ENCODE measurements at places on chromosomes 3 and 15. TPM values are rescaled to one million over a fixed set of nuclear protein-coding genes. Genes with fewer than 3 reads are reported as not detected.

- H3K27me3 ChIP-seq, result no peaks in the 10 kb centered on the region
- H3K36me3 ChIP-seq, result no peaks in the 10 kb centered on the region
- DNase-seq, result peak; percentile 18
- no peak overlapping the region for H3K4me3 ChIP-seq
- no peaks in the 10 kb centered on the region for H3K4me1 ChIP-seq
Measured at GRCh38 chr15:32657198-32657883, 15.8 kb downstream of the SCG5 start.

DNA sequence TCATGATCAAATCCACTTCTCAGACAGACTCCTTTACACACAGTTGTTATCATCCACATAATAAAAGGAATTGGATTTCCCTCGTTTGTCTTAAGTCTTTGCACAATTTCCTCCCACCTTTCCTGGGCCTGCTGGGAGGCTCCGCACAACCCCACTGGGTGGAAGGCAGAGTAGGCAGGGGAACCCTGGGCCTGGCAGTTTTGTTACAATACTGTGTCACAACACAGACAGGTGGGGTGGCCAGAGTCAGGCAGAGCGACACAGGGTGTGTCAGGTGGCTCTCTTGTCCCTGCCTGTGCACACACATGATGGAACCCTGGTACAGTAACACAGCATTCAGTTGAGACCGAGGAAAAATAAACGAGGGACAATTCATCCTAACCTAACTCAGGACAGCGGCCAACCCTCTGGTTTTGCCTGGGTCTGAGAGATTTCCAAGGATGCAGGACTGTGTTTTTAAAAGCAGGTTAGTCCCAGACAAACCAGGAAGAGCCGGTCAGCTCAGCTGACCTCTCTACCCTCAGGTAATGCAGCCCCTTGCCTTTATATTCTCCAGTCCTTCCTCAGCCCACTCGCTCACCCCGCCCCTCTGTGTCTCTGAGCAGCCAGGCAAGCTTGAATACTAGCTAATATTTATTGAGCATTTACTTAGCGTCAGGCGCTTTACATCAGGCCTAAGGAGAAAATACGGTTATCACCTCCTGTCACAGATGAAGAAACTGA lies 8.8 kb upstream of the FAM174B start:
- H3K36me3 ChIP-seq, result no peaks in the 10 kb centered on the region
- H3K27ac ChIP-seq, result peak overlapping the region; percentile 76
- H3K4me3 ChIP-seq, result no peak overlapping the region
- DNase-seq, result no peak

GRCh38 chr3:194686816-194687637 lies 1.3 kb downstream of the FAM43A start:
- no peaks in the 10 kb centered on the region for H3K27me3 ChIP-seq
- peak; percentile 29 for DNase-seq
- H3K27ac ChIP-seq, result peak overlapping the region; percentile 93
- H3K36me3 ChIP-seq, result no peaks in the 10 kb centered on the region
- H3K4me3 ChIP-seq, result peak overlapping the region; percentile 87

GRCh38 chr3:177150970-177151627 lies 46.2 kb downstream of the TBL1XR1 start:
- no peaks in the 10 kb centered on the region for H3K27me3 ChIP-seq
- DNase-seq, result no peak
- peaks cover 32% of the 10 kb centered on the region for H3K4me1 ChIP-seq
- peak overlapping the region; percentile 54 for H3K27ac ChIP-seq
- H3K36me3 ChIP-seq, result no peaks in the 10 kb centered on the region

DNA sequence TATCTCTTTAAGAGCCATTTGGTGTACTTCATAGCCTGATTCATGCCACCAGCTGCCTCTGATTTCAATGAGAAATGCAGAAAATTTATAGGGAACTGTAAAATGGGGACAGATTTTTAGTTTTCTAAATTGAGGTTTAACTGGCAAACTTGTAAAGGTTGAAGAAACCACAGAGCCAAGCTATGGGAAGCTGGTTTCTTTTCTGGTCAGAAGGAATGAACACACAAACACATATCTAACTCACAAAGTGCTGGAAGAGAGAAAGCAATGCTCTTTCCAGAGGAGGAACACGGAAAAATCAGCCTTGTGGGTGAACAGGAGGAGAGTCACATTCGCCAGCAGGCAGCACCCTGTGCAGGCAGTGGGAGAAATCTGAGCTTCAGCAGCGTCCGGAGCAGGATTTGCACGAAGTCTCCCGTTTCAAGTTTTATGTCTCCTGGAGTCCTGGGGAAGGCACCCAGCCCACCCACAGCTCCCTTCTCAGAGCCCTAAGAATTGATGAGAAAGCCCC lies 481 bp downstream of the MASP1 start:
- peak overlapping the region; percentile 41 for H3K27ac ChIP-seq
- H3K36me3 ChIP-seq, result no peaks in the 10 kb centered on the region
- H3K4me1 ChIP-seq, result peaks cover 10% of the 10 kb centered on the region
- H3K4me3 ChIP-seq, result peak overlapping the region; percentile 3

GRCh38 chr3:13786811-13787210 lies 93.1 kb downstream of the WNT7A start:
- no peak for DNase-seq
- H3K36me3 ChIP-seq, result no peaks in the 10 kb centered on the region
- H3K27ac ChIP-seq, result no peak overlapping the region
- no peak overlapping the region for H3K4me3 ChIP-seq
- H3K4me1 ChIP-seq, result no peaks in the 10 kb centered on the region

GRCh38 chr15:82647045-82647834 lies at the start of gene CPEB1:
Gene CPEB1, minus strand, starts transcription at chr15:82647363. Its CDS starts 18,904 bp downstream, at chr15:82628459.
- H3K27ac ChIP-seq, result peak within 1 kb of the TSS; percentile 4
- H3K27me3 ChIP-seq, result peaks cover 72% of the 10 kb centered on the region
- peak; percentile 42 for DNase-seq
- H3K36me3 ChIP-seq, result no peaks in the 10 kb centered on the region
- peaks cover 15% of the 10 kb centered on the region for H3K4me1 ChIP-seq
- H3K4me3 ChIP-seq, result peak within 1 kb of the TSS; percentile 16

GRCh38 chr3:127747066-127747465 lies 74.3 kb downstream of the ABTB1 start:
- H3K36me3 ChIP-seq, result no peaks in the 10 kb centered on the region
- H3K27me3 ChIP-seq, result no peaks in the 10 kb centered on the region
- peak overlapping the region; percentile 75 for H3K27ac ChIP-seq
- peaks cover 33% of the 10 kb centered on the region for H3K4me1 ChIP-seq

GRCh38 chr3:143502081-143502480 lies 346.2 kb downstream of the SLC9A9 start:
- H3K27me3 ChIP-seq, result no peaks in the 10 kb centered on the region
- H3K36me3 ChIP-seq, result no peaks in the 10 kb centered on the region
- no peak overlapping the region for H3K27ac ChIP-seq
- H3K4me1 ChIP-seq, result no peaks in the 10 kb centered on the region
- H3K4me3 ChIP-seq, result no peak overlapping the region

- no peak overlapping the region for H3K4me3 ChIP-seq
- DNase-seq, result no peak
- no peaks in the 10 kb centered on the region for H3K36me3 ChIP-seq
- peaks cover 31% of the 10 kb centered on the region for H3K4me1 ChIP-seq
Measured at GRCh38 chr15:35506272-35506870, 39.6 kb downstream of the DPH6 start.

DNA sequence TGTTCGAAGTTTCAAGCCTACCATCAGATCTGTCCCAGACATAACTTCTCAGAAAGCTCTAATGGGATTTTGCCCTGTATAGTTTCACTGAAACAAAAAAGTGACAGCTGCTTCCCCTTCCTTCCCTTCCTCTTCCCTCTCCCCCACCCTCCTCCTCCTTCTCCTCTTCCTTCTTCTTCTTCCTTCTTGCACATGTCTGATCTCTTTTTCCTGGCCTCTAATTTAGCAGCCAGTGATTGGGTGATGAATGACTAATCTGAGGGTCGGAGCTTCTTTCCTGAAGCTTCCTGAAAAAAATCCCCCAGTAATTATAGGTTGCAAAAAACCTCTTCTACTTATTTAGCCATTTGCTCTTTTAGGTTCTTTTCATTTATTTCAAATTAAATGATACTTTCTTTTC lies 168.7 kb downstream of the POTEB3 start:
- no peaks in the 10 kb centered on the region for H3K27me3 ChIP-seq
- H3K27ac ChIP-seq, result no peak overlapping the region
- DNase-seq, result no peak
- no peaks in the 10 kb centered on the region for H3K36me3 ChIP-seq

DNA sequence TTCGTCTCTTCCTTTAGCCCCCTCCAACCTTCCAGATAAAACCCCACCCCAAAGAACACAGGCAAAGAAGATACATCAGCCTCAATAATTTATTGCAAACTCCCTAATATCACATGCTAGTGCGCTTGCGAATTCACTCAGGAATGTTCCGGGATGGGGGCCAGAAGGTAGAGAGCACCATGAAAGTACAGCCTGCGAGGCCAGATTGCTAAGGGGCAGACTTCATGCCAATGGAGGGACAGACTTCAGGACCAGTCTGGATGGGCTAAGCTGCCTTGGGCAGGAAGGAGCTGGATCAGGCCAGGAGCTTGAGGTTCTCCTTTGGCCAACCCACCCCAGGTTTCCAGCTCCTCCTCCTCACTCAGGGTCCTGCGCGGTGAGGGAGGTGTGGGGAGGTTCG lies 13.4 kb downstream of the CIDEC start:
- peak; percentile 41 for DNase-seq
- H3K4me3 ChIP-seq, result no peak overlapping the region
- peaks cover 7% of the 10 kb centered on the region for H3K4me1 ChIP-seq
- H3K36me3 ChIP-seq, result no peaks in the 10 kb centered on the region
- peak overlapping the region; percentile 86 for H3K27ac ChIP-seq

- H3K36me3 ChIP-seq, result no peaks in the 10 kb centered on the region
- DNase-seq, result no peak
- H3K4me1 ChIP-seq, result no peaks in the 10 kb centered on the region
- peak overlapping the region; percentile 68 for H3K27ac ChIP-seq
Measured at GRCh38 chr3:149276619-149277018, 55.0 kb upstream of the CP start.

- H3K4me3 ChIP-seq, result no peak overlapping the region
- no peaks in the 10 kb centered on the region for H3K27me3 ChIP-seq
- no peaks in the 10 kb centered on the region for H3K36me3 ChIP-seq
- H3K27ac ChIP-seq, result no peak overlapping the region
- DNase-seq, result no peak
Measured at GRCh38 chr3:194469977-194470376, 16.8 kb downstream of the ATP13A3 start.

- no peaks in the 10 kb centered on the region for H3K36me3 ChIP-seq
- no peaks in the 10 kb centered on the region for H3K27me3 ChIP-seq
- no peaks in the 10 kb centered on the region for H3K4me1 ChIP-seq
- no peak overlapping the region for H3K4me3 ChIP-seq
Measured at GRCh38 chr3:127954640-127955039, 39.6 kb downstream of the KBTBD12 start.

GRCh38 chr3:95265129-95265528 lies 1202.3 kb downstream of the NSUN3 start:
- H3K27me3 ChIP-seq, result no peaks in the 10 kb centered on the region
- DNase-seq, result no peak
- no peak overlapping the region for H3K27ac ChIP-seq
- H3K4me3 ChIP-seq, result no peak overlapping the region
- H3K4me1 ChIP-seq, result no peaks in the 10 kb centered on the region

- DNase-seq, result no peak
- no peak overlapping the region for H3K27ac ChIP-seq
- no peaks in the 10 kb centered on the region for H3K4me1 ChIP-seq
- H3K36me3 ChIP-seq, result no peaks in the 10 kb centered on the region
Measured at GRCh38 chr3:154981201-154981600, 98.9 kb upstream of the MME start.

- no peaks in the 10 kb centered on the region for H3K27me3 ChIP-seq
- DNase-seq, result no peak
- peaks cover 19% of the 10 kb centered on the region for H3K4me1 ChIP-seq
- H3K36me3 ChIP-seq, result no peaks in the 10 kb centered on the region
- no peak overlapping the region for H3K27ac ChIP-seq
- H3K4me3 ChIP-seq, result no peak overlapping the region
Measured at GRCh38 chr3:124884474-124885101, 2.6 kb downstream of the ITGB5 start.

- H3K27ac ChIP-seq, result no peak overlapping the region
- H3K4me3 ChIP-seq, result no peak overlapping the region
- DNase-seq, result no peak
Measured at GRCh38 chr3:145716519-145716918, 444.5 kb downstream of the PLOD2 start.

DNA sequence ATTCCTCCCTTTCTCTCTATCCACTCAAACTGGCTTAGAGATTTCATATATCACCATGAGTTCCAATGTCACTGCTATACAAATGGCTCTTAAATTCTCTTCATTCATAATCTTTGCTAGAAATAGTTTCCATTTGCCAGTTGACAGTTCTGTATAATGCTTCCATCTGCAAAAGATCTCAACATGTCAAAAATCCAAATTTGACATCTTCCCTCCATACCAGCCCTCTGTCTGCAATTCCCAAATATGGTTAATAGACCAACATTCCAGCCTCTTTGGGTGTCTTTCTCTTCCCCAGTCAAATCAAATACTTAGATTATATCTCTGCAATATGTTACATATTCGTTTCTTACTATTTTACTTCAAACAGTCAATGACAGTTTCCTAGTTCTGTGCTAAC lies 64.2 kb upstream of the SERPINI2 start:
- no peak overlapping the region for H3K4me3 ChIP-seq
- H3K4me1 ChIP-seq, result no peaks in the 10 kb centered on the region
- DNase-seq, result no peak
- no peaks in the 10 kb centered on the region for H3K36me3 ChIP-seq
- no peak overlapping the region for H3K27ac ChIP-seq

DNA sequence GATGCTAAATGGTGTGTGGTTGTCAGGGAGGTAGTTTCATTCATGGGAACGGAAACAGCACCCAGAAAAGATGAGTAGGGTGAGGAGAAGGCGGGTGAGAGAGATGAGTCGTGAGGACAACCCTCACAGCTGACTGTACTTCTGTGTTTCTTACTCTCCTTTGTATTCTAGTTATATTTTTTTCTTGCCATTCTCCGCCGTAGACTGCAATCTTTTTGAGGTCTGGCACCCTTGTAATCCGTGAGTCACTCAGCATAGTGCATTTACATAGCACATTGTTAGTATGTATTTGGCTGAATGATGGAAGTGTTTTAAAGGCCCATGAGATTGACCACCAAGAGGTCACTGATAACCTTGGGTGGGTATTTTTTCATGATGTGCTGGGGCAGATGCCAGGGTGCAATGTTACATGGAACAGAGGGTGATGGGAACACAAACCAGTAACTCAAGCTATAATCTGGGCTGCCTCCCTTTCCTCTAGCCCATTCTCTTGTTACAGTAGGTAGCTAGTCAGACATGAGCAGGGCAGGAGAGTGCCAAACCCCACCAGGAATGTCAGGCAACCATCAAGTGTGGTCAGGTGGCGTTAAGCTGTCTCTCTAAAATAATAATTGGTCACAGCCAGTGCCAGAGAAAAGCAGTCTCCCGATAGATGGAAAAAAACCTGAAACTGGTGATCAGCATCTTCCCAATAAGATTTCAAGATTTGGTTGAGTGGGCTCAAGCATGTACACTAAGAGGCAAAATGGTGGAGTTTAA lies 18.8 kb upstream of the DGKG start:
- H3K4me3 ChIP-seq, result no peak overlapping the region
- H3K4me1 ChIP-seq, result peaks cover 6% of the 10 kb centered on the region
- H3K27me3 ChIP-seq, result no peaks in the 10 kb centered on the region
- no peak for DNase-seq

- no peaks in the 10 kb centered on the region for H3K27me3 ChIP-seq
- no peak overlapping the region for H3K27ac ChIP-seq
- no peaks in the 10 kb centered on the region for H3K4me1 ChIP-seq
- DNase-seq, result no peak
- H3K36me3 ChIP-seq, result no peaks in the 10 kb centered on the region
Measured at GRCh38 chr15:40595773-40596172, 1.7 kb downstream of the KNL1 start.

Gene WNT5A
- total RNA-seq, result 5.1 TPM

Gene MAP4
- 148 TPM for total RNA-seq

Gene C3orf85
- 14.8 TPM for total RNA-seq

Gene PLSCR2
- not detected for total RNA-seq

Gene MBD4
- total RNA-seq, result 34.4 TPM

Gene CCDC54
- not detected for total RNA-seq

Gene CHL1
- 34.6 TPM for total RNA-seq

Gene ZNF860
- not detected for total RNA-seq

Gene GOLGA8H
- total RNA-seq, result not detected

Gene PRTG
- total RNA-seq, result 0.68 TPM

Gene ARRDC4
- 44.4 TPM for total RNA-seq

Gene IL20RB
- not detected for total RNA-seq
